B cell (primary cell): ENCODE measurements at places on chromosomes 11 and 22. TPM values are rescaled to one million over a fixed set of nuclear protein-coding genes. Genes with fewer than 3 reads are reported as not detected.

DEUP1 gene
- total RNA-seq = not detected in 2 replicates

- no peaks in the 10 kb centered on the region for H3K36me3 ChIP-seq
- no peaks in the 10 kb centered on the region for H3K27me3 ChIP-seq
Observed at GRCh38 chr22:31106731-31107177, 614 bp downstream of the SELENOM start.

GRCh38 chr11:111557425-111558111 is 17.0 kb downstream of the LAYN start:
- no peak overlapping the region for H3K27ac ChIP-seq
- peaks cover 2% of the 10 kb centered on the region for H3K27me3 ChIP-seq
- DNase-seq = no peak

GRCh38 chr11:110182886-110183285 is 89.7 kb downstream of the ZC3H12C start:
- no peaks in the 10 kb centered on the region for H3K36me3 ChIP-seq
- no peaks in the 10 kb centered on the region for H3K4me1 ChIP-seq
- H3K4me3 ChIP-seq = no peak overlapping the region
- H3K27me3 ChIP-seq = no peaks in the 10 kb centered on the region
- H3K27ac ChIP-seq = no peak overlapping the region

OR8D1 gene
- not detected in 2 replicates for total RNA-seq

DNA sequence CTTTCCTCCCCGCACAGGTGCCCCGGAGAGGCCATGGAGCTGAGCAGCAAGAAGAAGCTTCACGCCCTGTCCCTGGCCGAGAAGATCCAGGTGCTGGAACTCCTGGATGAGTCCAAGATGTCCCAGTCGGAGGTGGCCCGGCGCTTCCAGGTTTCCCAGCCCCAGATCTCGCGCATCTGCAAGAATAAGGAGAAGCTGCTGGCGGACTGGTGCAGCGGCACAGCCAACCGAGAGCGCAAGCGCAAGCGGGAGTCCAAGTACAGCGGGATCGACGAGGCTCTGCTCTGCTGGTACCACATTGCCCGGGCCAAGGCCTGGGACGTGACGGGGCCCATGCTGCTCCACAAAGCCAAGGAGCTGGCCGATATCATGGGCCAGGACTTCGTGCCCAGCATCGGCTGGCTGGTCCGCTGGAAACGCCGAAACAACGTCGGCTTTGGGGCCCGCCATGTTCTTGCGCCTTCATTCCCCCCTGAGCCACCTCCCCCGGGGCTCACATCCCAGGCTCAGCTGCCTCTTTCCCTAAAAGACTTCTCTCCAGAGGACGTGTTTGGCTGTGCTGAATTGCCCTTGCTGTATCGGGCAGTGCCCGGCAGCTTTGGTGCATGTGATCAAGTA is 1.3 kb downstream of the TIGD3 start:
- peak overlapping the region; percentile 65 for H3K4me3 ChIP-seq
- no peak overlapping the region for H3K27ac ChIP-seq
- H3K4me1 ChIP-seq = peaks cover 16% of the 10 kb centered on the region
- DNase-seq = no peak
- H3K36me3 ChIP-seq = peaks cover 20% of the 10 kb centered on the region
- H3K27me3 ChIP-seq = no peaks in the 10 kb centered on the region

KDM4E gene
- total RNA-seq = not detected in 2 replicates

OR52I2 gene
- not detected in 2 replicates for total RNA-seq
